ENCODE measurements at places on chromosomes 4 and X.

DNA sequence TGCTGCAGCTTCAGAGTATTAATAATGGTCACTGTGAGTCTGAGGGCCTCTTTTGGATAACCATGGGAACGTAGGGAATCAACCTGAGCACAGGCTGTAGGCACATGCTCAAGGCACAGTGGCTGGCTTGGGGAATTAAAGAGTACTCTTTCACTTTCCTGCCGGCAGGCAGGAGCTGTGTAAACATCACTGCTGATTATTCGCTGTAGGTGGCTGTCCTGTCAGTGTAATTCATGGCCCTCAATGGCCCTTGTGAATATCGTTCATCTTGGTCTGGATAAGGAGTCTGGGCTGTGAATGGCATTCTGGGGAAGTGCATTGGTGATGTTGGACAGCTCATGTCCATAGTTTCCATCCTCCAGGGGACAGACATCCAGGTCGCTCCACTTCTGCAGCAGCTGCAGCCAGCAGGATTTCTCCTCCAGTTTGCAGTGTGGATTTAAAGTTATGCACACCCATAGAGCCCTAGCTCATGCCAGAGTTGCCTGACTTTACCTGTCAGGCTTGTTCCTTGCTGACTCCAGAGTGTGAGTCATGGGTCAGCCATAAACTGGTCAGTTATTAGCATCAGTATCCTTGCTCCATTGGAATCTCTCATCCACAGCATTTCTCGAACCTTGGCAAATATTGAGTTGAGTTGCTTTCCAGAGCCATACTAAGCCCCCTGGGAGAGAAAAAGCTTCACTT lies 43.0 kb downstream of the C4orf33 start:
- no peak for DNase-seq

DNA sequence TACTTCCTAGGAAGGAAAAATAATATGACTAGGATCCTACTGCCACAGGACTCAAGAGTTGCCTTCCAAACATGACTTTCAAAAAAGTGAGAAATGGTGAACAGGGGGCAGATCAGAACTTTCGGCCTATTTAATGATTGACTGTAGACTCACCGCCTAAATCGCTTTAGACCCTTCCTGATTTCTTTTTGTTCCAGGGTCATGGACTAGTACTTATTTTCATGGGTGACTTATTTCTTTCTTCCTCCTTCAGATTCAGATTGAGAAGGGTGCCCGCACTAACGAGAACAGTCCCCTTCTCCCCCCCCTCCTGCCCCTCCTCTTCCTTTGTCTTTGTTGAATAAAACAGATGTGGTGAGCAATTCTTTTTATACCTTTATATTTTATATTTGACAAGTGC lies 48.0 kb upstream of the KLHL8 start:
- no peak for DNase-seq

DNA sequence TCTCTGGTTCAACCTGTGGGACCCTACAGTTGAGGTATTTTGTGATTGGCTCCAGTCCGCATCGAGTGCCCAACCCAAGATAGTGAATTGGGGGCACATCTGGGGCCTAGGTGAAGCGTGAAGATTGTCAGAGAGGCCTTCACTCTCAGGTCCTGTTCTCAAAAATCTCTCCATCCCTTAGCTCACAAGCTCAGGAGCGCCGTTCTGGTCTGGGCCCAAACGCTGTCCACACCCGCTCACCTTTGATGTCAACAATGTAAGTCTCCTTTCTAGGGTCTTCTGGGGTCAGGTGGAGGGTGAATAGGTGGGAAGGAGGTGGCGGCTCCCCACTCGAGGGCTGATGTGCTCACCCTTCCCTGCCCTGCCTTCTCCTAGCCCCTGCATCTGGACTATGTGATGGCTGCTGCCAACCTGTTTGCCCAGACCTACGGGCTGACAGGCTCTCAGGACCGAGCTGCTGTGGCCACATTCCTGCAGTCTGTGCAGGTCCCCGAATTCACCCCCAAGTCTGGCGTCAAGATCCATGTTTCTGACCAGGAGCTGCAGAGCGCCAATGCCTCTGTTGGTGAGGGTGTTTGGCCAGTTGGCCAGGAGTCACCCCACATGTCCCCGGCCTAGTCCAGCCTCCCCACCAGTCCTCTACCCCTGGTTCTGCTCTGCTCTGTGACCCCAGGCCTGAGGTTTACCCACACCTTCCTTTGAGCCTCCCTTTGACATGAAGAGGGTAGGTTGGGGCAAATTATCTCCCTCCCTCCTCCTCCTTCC lies 7.6 kb upstream of the CDK16 start:
- no peak for DNase-seq

GRCh38 chr4:181541396-181541795 lies 701.8 kb upstream of the TENM3 start:
- DNase-seq = no peak

DNA sequence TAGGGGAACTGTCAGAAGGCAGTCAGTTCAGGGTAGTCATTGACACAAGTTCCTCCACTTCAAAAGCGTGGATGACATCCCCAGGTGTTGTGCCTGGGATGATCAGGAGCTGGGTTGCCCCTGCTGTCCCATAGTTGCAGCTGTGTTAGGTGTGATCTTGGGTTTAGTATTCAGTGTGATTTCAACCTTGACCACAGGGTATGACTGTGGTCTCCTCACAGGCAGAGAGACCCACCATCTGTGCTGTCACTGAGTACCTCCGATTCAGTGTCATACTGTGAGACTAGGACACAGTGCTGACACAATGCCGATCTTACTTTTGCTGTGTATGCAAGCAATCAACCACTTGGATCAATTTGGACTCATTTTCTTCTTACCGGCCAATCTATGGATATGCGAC lies 25.2 kb downstream of the FOXR2 start:
- no peak for DNase-seq

GRCh38 chr4:88792268-88792781 lies 94.7 kb upstream of the NAP1L5 start:
- DNase-seq = peak; percentile 84

DNA sequence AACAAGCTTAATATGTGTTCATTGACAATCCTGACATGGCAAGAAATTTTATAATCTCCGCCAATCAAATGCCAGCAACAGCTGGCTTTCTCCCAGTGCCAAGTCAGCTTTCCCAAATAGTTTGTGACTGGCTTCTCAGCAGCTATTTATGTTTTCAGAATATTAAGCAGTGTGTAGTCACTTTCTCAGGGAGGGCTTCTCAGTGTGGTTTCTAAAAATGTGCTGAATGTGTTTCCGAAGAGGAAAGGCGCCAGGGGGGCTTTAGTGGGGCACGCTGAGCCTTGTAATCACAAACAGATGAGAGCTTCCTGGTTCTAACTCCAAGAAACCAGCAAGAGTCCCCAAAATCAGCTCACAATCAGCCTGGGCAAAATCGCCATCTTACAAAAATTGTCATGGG lies 258.7 kb upstream of the CPEB2 start:
- DNase-seq = no peak

DNA sequence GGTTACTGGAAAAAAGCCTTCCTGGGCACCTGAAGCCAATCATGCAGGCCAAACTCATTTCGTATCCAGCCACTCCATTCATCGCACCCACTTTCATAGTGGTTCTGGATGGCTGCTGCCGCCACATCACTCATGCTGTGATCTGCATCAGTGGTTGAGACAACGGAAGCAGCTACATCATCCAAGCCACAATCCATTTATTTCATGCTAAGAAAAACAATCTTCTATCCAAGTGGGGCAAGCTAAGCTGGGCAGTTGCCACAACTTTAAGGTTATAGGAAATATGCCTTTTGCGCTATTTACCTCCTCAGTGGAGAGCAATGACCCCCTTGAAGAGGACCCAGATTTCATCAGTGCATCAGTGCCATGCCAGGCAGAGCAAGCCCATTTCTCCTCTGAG lies 124.6 kb downstream of the GRIA3 start:
- no peak for DNase-seq

DNA sequence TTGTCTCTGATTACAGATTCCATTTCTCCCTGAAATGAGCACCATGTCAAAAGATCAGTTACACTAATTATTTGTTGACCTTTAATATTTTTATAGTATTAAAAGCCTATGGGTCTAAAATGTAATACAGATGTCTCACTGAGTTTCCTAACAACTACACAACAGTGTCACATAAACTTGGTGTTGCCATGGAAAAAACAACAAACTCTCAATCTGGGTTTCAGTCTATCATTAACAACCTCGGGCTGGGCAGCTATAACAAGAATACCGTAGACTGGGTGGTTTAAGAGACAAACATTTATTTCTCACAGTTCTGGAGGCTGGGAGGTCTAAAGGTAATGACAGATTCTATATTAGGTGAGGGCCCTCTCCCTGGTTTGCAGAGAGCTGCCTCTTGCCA lies 407.1 kb downstream of the HNRNPD start:
- no peak for DNase-seq

DNA sequence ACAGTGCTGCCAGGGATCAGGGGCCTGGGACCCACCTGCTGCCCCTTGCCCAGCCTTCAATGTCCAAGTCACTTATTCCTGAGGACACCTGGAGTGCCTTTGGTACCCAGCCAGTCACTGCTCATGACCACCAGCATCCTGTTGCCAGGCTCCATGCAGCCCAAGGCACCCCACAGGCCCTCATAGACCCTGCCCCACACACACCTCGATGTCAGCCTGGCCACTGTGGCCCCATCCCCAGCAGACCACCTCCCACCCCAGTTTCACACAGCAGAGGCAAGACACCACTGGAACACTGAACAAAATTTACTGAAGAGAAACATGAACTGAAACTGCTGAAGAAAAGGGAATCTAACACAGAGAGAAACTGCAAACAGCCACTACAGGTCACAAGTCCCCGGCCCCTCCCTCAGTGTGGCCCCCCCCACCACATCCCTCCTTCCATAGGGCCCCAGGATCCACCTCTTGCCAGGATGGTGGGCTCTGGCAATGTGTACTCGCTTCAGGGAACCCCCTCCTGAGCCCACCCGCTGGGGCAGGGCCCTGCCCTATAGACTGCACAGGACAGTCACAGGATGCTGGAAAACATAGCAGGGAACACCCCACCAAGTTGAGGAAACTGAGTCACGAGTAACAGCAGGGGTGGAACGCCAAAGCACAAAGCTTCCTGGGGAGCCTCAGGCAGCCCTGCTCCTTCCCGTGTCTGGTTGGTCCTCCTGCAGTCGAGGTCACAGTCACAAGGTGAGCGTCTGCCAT lies 5.2 kb downstream of the PNMA5 start:
- no peak for DNase-seq

- DNase-seq = no peak
These were observed 85.2 kb downstream of the MAPK10 start for GRCh38 chr4:86274642-86275041.

DNA sequence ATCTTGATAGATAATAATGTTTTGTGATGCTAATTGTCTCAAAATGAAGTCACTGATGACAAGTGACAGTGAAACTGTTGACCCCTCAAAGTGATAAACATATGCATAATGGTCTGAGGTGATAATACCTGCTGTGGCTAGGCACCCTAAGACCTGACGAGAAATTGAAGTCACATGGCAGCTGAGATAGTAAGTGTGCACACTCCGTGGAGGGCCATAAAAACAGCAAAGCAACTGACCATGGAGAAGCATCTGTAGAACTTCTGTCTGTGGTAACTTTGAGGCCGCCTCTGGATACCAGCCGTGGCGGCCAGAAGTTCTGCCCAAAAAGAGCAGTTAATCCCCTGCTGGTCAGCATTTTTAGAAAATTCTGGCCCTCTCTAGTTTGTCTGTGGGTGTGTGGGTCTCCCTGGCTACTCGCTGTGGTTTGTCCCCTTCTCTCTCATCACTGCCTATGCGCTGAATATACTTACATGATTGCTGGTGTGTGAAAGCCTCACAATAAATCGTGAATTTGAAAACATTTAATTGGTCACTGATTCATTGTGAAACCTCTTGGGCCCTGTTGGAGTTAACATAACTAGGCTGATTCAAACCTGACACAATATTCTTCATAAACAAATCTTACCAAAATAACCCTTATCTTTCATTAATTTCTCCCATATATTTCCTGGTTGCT lies 50.6 kb downstream of the CCDC149 start:
- no peak for DNase-seq

DNA sequence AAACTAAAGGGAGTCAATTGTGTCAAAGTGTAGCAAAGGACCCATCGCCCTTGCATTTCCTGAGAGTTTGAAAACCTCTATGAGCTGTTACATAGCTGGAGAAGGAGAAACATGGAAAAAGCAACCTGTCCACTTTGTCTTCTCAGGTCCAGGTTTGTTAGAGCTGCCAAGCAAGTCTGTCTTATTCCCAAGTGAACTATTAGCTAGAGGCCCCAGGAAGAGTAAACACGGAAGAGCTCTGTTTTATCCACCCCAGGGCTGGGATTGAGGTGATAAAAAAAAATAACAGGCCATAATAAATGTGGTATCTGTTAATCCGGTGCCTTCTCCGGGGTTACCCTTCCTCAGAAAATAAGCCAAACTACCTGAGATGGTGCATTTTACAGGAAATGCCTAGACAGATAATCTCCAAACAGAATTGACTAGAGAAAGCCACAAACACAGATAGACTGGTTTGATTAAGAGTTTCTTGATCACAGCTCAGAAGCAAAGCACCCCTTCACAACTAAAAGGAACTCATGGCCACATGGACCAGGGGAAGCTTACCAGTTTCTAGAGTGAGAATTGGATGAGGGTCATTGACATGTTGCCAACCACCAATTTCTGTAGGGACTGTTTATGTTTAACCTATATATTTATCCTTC lies 35.9 kb upstream of the RELL1 start:
- DNase-seq = no peak

- DNase-seq = no peak
These were observed 89.2 kb downstream of the AFAP1 start for GRCh38 chr4:7850489-7850888.

- DNase-seq = no peak
These were observed 17.5 kb downstream of the GATB start for GRCh38 chr4:151743128-151743854.

DNA sequence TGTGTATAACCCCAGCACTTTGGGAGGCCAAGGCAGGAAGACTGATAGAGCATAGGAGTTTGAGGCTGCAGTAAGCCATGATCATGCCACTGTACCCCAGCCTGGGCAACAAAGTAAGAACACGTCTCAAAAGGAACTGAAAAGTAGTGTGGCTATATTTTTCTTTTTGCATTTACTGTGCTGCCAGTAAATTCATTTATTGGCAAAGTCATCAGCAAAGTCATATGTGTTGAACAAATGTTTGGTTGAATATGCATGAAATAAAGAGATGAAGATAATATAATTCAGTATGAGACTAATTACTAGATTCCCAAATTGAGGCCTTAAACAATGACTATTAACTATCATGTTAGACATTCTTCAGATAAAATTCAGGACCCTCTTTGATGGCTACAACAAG lies 829.1 kb downstream of the PCDH7 start:
- DNase-seq = no peak

GRCh38 chrX:128250621-128251020 lies 198.4 kb upstream of the ACTRT1 start:
- DNase-seq = no peak

DNA sequence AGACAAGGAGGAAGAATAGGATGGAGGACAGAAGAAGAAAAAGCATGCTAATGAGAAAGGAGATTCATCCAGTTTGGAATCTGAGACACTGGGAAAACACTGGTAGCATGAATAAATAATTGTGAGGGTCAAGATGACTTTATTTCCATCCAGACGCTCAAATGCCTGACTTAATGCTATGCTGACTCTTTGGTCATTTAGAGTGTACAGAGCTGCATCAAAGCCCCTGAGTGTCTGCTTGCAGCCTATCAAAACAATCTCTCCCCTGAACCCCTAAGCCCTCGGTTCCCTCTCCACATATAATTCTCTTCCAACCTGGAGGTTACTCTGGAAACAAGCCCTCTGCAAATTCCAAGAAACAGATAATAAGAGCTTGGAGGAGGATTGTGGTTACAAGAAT lies 208.8 kb downstream of the MAGEB17 start:
- no peak for DNase-seq

All from AG04449 (cell line).